Smooth muscle cell of the brain vasculature (primary cell): ENCODE measurements at places on chromosomes 6 and 20.

- DNase-seq = no peak
These were observed 2.9 kb upstream of the TRIM39 start for GRCh38 chr6:30323806-30324205.

- DNase-seq = no peak
These were observed 205.5 kb downstream of the ZNF217 start for GRCh38 chr20:53387983-53388675.

DNA sequence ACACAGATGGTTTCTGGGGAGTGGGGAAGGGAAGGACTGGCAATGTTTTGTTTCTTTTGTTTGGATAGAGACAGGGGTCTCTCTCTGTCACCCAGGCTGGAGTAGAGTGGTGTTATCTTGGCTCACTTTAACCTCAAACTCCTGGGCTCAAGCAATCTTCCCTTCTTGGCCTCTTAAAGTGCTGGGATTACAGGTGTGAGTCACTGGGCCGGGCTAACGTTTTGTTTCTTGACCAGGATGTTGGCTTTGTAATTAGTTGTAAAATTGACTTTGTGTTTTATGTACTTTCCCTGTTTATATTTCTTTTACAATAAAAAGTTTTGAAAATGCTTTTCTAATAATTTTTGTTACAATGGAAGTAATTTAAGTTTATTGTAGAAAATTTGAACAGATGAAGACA lies 10.9 kb downstream of the SPATS1 start:
- no peak for DNase-seq

DNA sequence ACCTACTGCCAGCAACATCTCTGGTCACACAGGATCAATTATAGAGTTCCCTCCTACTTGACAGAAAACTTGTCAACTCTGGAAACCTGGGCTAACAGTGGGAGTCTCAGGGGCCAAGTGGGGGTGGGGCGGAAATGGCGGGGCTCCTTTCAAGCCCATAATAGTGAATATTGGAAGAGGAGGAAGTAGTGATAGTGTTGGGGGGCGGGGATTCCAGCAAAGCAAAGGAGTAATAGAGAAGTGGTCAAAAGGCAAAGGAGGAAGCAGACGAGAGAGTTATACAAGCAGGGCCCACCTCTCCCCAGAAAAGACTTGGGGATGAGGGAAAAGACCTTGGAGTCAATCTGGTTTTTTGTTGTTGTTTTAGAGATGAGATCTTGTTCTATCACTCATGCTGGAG lies 2.1 kb downstream of the DEF6 start:
- no peak for DNase-seq

GRCh38 chr6:158552796-158553138 lies 7.1 kb upstream of the TMEM181 start:
- DNase-seq = no peak

DNA sequence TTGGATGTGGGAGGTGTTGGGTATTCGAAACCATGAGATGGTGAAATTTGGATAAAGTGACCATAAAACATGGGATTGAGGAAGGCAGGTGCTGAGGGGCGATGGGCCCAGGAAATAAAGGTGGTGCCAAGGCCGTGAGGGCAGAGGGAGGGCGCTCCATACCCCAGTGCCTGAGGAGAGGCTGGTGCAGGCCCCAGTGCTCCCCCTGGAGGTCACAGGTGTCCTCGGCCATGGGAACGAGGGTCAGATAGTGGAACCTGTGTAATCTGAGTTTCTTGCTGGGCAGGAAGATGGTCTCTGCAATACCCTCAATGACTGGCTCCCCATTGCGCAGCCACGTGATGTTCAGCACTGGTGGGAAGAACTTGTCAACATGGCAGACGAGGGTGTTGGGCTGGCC lies 16.2 kb downstream of the HLA-DPB1 start:
- no peak for DNase-seq

DNA sequence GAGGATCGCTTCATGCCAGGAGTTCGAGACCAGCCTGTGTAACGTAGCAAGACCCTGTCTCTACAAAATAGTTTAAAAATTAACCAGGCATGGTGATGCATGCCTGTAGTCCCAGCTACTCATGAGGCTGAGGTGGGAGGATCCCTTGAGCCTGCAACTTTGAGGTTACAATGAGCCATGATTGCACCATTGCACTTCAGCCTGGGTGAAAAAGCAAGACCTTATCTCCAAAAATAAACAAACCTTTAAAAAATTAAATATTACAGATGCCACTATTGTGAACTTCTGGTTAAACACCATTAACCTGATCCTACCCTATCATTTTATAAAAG lies 116.8 kb downstream of the ARHGAP18 start:
- DNase-seq = no peak

GRCh38 chr6:119501798-119502483 lies 152.4 kb upstream of the MAN1A1 start:
- DNase-seq = no peak
